ENCODE measurements at places on chromosomes 11 and 22.

DNA sequence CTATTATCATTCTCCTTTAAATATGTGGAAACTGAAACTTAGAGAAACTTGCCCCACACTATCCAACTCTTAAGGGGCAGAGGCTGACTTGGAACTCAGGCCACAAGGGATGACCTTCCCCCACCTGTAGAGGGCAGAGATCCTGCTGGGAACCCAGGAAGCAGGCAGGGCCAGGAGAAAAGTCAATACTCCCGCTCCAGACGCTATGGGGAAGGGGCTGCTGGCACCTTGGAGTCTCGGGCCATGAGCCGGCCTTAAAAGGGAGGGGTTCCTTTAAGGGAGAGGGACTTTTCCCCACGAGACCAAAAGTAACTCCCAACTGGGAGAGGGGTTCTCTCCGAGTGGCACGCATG is 620 bp upstream of the ANO5 start:
- DNase-seq: no peak

DNA sequence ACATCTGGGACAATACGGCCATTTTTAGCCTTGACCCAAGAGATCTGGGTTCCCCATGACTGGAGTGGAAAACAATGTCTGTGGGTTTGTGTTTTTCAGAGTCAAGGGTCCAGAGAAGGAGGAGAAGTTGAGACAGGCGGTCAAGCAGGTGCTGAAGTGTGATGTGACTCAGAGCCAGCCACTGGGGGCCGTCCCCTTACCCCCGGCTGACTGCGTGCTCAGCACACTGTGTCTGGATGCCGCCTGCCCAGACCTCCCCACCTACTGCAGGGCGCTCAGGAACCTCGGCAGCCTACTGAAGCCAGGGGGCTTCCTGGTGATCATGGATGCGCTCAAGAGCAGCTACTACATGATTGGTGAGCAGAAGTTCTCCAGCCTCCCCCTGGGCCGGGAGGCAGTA is 15.7 kb downstream of the NNMT start:
- DNase-seq: no peak

DNA sequence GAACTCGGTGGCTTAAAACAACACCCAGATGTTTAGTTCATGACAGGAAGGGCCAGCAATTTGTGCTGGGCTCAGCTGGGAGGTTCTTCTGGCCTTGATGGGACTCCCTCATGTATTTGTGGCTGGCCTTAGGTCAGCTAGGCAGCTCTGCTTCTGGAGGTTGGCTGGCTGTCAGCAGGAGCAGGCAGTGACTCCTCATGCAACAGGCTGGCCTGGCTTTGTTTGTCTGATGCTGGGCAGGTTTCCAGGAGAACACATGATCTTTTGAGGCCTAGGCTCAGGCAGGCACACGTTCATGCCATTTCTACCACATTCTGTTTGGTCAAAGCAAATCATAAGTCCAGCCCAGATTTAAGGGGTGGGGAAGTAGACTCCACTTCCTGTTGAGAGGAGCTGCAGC is 571.2 kb downstream of the TBC1D22A start:
- no peak for DNase-seq

DNA sequence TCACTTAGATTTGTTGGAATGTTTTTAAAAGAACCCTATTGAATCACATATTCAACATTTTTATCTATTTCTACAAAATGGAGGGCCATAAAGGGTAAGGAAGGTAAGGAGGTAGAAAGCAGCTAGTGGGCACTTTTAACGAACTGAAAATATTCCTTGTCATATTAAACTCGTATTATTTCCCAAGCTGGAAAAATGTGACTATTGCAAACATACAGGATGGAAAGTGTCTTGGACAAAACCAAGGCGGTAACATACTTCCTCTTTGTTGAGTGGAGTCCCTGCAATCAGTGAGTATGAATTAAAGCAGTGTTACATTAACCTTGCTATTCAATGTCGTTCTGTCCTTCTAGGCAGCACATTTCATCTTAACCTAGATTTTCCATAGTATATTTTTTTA is 165.6 kb downstream of the RCN1 start:
- DNase-seq: no peak

DNA sequence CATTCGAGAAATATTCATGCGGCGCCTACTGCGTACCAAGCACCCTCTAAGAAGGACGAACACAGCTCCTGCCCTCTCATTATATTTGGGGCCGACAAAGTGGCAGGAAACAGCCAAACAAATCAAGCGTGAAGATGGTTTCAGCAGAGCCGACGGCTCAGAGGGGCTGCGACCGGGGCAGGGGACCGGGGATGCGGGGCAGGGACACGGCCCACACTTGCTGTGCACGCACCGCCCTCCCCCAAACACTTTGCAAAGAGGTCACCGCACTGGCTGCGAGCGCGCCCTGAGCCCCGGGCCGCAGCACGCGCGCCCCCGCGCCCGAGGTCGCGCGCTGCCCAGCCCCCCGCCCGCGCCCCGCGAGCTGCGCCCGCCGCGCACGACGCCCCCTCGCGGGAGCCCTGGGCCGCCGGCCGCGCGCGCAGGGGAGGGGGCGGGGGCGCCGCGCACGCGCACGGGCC is 255 bp upstream of the SYNGR1 start:
- no peak for DNase-seq

GRCh38 chr11:2885017-2885677 is 428 bp downstream of the CDKN1C start:
- peak; percentile 16 for DNase-seq

GRCh38 chr11:128500493-128500892 is 86.9 kb downstream of the ETS1 start:
- no peak for DNase-seq

GRCh38 chr22:26743149-26743548 is 85.8 kb downstream of the MIAT start:
- no peak for DNase-seq

DNA sequence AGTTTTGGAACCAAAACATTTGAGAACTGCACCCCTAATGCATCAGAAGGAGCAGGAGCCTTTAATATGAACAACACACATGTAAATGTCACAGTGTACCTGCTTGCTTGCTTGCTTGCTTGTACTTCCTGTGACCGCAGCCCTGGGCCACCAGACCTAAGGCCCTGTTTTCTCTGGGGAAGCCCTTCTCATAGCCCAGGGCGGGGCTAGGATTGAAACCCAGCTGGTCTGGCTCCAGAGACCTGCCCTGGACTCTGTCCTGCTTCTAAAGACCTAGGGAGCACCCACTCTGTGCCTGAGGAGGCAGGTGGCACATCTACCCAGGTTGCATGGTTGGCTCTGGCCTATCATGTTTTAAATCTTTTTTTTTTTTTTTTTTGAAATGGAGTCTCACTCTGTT is 7.6 kb upstream of the MCM5 start:
- no peak for DNase-seq

GRCh38 chr11:32107647-32108046 is 16.8 kb downstream of the RCN1 start:
- DNase-seq: no peak

GRCh38 chr22:24803064-24803542 is 2.9 kb upstream of the SGSM1 start:
- peak; percentile 23 for DNase-seq

GRCh38 chr11:67496113-67496512 is 9.1 kb downstream of the PITPNM1 start:
- DNase-seq: no peak

- DNase-seq: no peak
Measured at GRCh38 chr11:43377389-43377788, 18.7 kb downstream of the TTC17 start.

- no peak for DNase-seq
Measured at GRCh38 chr11:110317516-110317932, 21.1 kb upstream of the RDX start.

DNA sequence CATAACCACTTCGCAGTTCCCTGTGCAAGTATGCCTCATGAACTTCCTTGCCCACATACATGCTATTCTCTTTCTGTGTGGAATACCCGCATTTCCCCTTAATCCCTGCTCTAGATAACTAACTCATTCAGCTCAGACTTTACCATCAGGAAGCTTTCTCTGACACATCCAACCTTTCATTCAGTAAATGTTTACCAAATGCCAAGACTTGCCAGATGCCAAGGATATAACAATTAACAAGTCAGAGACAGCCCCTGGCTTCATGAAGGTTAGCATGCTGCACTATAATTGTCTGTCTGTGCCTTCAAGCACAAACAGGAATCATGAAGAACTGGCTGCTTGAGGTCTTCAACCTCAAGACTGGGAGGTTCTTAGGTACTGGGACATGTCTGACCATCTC is 71.2 kb upstream of the GDPD4 start:
- DNase-seq: no peak

DNA sequence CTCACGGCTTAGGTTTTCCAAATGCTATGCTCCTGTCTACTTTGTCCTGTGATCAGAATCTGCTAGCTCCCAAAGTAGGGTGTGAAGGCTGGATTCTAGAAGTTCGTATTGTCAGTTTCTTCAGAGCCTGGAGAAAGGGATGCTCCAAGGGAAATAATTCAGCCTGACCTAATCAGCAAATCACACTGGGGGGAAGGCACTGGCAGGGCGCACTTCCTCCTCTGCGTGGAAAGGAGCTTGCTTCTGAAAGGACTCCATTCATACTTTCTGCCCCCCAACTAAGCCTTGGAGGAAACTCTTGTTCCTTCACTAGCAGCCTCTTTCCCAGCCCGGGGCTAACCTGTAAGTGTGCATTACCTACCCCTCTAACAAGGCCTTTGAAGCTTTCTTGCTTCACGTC is 165.9 kb downstream of the NAV2 start:
- no peak for DNase-seq

- no peak for DNase-seq
Measured at GRCh38 chr11:56152333-56152732, 7.8 kb downstream of the OR8K5 start.

DNA sequence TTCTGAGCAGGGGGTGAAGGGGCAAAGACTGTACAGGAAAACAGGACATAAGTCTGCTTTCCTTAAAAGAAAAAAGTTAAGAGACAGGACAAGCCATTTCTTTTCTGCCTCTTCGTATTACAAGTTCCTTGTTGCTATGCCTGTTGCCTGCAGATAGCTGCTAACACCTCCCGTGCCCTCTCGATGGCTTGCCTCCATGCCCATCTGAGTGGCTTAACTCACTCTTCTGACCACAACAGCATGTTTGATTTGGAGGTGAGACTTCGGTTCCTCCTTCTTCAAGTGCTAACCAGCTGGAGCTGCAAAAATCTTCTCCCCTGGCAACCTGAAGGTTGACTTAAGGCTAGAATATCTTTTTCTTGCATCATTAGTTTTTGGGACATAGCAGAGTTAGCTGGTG is 103.1 kb downstream of the PRR5L start:
- DNase-seq: no peak

DNA sequence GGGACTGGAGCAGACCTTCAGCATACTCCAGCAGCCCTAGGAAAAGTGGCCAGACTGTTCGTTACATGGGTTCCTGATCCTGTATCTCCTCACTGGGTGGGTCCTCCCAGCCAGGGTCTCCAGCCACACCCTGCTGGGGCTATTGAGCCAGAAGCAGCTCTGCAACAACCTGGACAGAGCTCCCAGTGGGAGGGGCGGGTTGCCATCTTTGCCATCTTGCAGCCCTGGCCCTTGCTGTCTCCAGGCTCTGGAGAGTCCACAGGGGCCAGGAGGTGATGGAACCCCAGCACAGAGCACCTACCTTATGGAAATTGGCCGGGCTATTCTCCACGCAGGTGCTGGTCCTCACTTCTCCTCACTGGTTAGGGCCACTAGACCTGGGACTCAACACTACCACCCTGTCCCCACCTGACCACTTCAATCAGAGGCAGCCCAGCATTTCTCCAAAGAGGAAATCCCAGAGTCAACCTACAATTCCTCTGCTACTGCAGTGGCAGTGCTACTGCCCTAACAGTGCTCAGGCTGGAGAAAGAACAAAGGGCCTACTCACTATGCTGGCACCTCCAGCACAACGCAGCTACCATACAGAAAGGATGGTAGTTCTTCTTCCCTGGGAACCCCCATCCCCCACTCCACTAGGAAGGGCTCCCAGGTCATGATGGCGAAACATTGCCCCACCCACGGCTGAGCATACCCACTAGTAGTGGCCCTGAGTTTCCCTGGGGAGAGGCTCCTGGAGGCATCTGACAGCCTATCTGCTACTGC is 290.2 kb upstream of the NCAM1 start:
- DNase-seq: no peak

DNA sequence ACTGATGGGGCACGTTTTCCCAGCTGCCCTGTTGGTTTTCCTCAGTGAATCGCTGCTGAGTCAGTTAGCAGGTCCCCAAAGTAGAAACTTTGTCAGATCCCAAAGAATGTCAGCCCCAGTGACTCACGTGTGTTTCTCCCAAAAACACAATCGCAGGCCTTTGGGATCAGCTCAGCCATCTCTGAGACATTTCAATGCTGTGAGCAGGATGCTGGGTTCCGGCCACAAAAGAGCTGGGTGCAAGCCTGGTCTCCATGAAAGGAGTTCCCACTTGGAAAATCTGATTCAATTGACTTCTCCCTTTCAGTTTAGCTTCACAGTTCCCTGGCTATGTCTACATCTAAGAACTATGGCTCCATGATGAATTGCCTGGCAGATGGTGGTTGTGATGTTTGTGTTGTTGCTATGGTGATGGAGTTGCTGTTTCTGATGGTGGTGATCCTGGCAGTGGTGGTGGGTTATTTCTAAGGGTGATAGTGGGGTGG is 28.0 kb downstream of the MYEOV start:
- DNase-seq: no peak

- DNase-seq: no peak
Measured at GRCh38 chr11:12291313-12291712, 86.1 kb upstream of the PARVA start.

DNA sequence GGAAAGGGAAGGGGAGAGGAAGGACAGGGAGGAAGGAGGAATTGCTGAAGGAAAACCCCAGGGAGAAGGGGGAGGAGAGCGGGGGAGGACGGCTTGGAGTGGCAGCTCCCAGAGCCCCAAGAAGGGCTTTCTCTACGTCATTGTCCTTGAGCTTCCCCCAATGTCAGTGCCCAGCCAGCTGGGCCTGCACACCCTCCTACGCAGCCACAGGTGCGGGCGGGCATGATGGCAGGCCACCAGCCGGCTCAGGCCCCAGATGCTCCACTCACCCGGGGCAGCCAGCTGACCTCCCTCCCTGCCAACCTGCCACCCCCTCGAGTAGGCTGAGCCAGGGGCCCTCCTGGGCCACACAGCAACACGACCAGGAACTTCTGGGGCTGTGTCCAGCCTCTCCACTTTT is 11.2 kb downstream of the SYT7 start:
- DNase-seq: no peak

All from effector memory CD4-positive, alpha-beta T cell (primary cell).